ENCODE measurements at places on chromosomes 2 and 18.

DNA sequence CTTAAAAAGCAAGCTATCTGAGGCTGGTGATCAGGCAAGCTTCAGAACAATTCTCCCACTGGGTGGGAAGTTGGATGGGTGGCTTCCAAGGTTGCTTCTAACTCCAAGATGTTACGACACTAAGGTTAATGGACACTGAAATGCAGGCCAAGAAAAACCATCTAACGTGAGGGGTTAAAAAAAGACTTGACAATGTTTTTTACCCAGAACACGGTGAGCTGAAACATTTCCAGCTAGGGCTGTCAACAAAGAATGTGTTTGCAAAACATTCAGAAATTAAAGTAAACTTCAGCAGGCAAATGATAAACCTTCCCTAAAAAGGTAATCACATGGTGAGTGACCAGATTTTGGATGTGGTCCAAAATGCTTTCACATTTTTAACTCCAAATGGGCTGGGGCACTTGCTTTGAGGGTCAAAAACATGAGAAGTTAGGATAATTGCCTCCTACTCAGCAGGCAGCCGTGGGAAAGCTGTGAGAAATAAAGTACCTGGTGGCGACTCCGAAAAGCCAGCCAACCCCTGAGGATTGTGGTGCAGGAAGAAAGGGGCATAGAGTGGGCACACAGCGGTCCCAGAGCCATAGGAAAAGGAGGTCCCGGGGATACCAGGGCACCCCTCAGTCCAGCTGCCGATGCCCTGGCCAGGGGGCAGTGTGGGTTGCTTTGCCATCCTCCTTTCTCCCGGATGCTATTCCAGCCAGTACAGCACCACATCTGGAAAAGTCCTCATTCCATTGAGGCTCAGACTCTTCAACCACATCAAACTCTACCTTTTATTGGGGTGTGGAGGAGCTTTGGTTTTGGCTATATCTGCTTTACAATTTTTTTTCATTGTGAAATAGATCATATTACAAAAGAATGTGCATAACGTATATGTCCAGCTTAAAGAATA lies 90.0 kb upstream of the ATL2 start:
- no peak for DNase-seq

- no peak for DNase-seq
These were observed 78.2 kb downstream of the CELF4 start for GRCh38 chr18:37487400-37487867.

DNA sequence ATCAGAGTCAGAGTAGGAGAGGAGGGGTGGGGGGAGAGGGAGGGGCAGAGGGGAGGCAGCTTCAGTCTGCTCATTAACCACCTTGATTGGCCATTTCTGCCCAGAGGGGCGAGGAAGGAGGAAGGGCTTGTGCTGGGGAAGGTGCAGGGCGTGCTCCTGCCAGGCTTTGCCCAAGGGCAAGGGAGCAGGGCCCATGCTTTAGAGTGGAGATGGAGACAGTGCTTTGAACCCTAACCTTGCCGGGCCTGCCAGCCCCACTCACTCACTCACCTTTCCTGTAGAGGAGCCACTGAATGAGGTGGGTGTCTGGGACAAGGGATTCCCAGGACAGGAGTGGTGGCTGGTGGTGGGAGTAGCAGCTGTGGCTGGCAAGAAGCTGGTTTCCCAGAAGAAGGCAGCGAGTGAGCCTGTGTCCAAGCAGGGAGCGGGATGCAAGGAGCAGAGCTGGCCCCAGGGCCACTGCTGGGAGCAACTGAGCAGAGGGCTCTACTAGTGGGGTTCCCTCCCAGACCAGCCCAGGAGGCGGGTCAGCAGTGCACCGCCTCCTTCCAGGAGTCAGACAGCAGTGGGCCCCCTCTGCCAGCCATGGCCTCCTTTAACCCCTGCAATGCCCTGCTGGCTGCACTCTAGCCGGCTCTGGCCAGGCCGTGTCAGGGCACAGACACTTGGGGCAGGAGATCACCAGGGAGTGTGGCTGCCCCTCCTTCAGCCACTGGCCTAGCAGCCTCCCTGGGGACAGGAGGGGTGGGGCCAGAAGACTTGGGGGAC lies 3.6 kb upstream of the RUFY4 start:
- DNase-seq = no peak

DNA sequence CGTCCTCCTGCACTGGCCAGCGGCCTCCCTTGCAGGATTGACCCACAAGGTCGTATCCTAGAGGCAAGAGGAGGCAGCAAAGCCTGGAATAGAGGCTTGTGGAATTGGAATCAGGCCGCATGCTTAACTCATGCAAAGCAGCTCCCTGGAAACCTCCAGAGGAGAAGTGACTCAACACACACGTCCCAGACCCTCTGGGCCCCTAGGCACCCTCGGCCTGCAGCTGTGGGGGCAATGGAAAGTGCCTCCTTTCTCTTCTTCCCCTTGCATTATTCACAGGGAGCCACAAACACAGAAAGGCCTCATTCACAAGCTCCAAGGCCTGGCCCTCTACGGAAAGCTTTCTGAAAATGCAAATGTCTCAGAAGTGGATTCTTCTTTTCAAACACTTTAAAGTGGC lies 19.6 kb downstream of the SPATA3 start:
- no peak for DNase-seq

- DNase-seq = no peak
These were observed 18.8 kb downstream of the COQ10B start for GRCh38 chr2:197472166-197472565.

- DNase-seq = no peak
These were observed 155.8 kb downstream of the COL6A3 start for GRCh38 chr2:237258116-237258515.

DNA sequence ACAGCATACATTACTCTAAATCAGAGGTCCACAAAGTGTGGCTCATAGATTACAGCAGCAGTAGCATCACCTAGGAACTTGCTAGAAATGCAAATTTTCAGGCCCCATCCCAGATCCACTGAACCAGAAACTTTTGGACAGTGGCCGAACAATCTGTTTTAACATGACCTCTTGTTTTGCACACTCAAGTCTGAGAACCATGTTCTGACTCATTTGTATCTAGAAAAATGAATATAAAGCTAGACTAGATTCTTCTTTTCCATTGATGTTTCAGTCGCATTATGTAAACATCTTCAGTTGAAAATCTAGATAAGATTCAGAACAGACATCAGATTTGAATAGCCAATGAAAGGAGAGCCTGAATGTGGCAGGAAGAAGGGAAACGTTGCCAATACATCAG lies 608.8 kb downstream of the LRP1B start:
- DNase-seq = peak; percentile 71

DNA sequence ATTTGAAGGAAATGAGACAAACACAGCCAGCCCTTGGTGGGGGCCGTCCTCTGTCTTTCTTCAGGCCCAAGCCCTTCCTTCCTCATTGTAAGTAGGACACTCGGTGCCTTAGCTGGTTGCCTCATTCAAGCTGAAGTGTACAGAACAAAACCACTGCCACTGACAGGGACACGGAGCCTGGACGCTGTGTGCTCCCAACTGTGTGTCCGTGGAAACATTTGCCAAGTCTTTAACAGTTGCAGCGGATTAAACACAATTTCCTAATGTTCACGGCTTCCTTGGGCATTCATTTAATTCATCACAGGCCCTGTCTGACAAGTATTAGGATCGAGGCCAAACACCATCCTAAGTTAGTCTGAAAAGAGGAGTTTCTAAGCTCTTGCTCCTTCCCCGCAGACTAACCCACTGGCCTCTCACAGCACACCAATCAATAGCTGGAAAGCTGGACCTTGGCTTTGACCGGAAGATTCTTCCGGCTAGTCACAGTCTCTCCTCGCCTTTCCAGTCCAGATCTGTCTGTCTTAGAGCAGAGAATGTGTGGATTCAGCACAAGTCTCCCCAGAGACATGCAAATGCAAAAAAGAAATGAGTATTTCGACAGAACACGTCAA lies 68.7 kb upstream of the ACSL3 start:
- no peak for DNase-seq

- DNase-seq = no peak
These were observed 126.6 kb downstream of the UBE2E3 start for GRCh38 chr2:181106789-181107627.

DNA sequence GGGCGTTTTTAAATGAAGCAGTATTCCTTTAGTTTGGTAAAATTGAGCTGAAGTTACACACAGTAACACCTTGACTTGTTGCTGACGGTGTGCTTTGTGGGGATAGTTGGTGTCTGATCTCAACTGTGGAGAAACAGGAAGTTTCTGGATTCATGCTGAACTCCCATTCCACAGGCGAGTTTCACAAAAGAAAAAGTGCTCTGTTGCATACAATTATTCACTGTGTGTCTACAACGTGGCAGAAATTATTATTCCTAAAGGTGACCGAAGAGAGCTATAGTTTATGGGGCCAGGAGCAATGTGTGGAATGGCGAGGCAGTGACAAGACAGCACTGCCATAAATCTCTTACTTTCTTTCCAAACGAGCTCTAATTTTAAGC lies 463 bp upstream of the CABYR start:
- DNase-seq = no peak

DNA sequence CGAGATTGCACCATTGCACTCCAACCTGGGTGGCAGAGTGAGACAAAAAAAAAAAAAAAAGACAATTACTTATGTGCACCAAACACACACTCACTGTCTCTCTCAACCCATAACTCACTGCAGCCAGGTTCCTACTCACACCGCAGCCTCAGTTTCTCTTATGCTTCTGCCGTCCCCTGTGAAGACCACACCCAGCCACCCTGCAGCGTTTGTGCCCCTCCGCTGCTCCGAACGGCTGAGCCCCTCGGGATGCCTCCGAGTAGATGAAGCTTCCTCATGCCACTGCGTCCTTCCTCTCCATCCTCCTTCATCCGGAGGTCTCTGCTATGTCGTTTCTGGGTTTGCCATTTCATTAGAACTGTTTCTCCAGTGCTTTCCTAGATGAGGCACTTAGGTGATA lies 160.1 kb downstream of the TWIST2 start:
- no peak for DNase-seq

GRCh38 chr18:46352520-46353250 lies 248.5 kb downstream of the HAUS1 start:
- DNase-seq = no peak

DNA sequence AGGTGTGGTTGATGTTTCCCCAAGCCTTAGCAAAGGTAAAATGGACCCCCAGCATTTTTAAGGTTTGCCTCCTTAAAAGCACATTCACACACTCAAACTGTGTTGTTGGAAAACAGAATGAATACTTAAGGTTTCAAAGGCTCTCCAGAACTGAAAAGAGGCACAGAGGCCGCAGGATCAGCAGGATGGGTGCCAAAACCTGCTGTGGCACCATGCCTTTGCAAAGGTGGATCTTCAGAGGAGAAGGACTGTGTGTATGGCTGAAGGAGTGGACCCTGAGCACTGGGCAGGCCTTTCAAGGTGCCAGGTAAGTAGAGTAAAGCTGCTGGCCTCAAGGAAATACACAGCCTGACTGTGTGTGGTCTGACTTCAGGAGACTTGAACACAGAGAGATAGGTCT lies 127.3 kb downstream of the XRCC5 start:
- DNase-seq = no peak

- DNase-seq = no peak
These were observed 50.0 kb downstream of the TGIF1 start for GRCh38 chr18:3500016-3500415.

GRCh38 chr2:161796192-161796591 lies 172.0 kb downstream of the SLC4A10 start:
- DNase-seq = peak; percentile 46

DNA sequence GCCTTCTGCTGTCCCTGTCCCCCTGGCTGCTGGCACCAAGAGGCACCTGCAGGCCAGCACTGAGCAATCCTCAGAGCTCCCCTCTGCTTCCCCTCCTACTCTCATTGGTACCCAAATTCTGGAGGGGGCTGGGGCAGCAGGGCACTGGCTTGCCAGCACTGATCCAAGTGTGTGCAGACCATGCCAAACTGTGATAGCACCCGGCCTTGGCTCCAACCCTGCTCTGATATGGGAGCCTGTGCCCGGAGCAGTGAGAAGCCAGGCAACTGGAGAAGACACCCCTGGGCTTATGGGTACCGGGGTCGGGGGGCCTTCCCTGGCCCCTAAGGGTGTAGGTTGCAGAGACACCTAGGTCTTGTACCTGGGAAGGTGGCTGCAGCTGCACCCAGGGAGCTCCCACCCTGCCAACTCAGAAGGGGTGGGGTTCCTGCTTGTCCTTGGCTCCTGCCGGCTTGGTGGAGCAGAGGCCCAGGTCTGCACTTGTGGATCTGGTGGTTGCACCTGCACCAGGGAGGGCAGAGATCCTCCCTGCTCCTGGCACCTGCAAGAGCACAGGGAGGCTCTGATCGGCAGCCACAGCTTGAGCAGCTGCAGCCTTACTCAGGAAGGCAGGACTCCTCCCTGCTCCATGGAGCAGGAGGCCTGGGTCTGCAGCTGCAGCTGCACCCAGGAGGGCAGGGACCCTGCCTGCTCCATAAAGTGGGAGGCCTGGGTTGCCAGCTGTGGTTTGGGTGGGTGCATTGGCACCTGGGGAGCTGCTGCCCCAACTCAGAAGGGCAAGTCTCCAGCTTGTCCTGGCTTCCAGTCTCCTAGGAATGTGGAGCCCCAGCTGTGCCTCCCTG lies 96.3 kb downstream of the BCL2L11 start:
- no peak for DNase-seq

GRCh38 chr2:103615611-103616105 lies 853.8 kb downstream of the TMEM182 start:
- no peak for DNase-seq

GRCh38 chr2:164714471-164714870 lies 93.2 kb upstream of the GRB14 start:
- DNase-seq = no peak

DNA sequence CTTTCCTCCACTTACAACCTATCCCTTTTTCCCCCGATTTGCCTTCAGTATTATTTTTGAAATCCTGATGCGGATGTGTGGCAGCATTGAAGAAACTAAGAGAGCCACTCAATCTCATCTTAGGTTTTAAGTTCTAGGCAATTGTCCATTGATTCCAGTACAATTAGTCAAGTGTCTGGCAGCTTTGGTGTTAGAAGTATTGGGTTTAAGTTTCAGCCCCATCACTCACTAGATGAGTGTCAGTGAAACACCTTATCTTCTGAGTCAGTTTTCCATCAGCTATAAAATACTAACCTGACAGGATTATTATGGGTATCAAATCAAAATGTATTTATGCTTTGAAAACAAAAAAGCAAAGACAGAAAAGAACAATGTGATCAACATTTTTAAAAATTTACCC lies 16.8 kb upstream of the CUL3 start:
- DNase-seq = no peak

GRCh38 chr2:36388472-36388871 lies 32.9 kb downstream of the CRIM1 start:
- no peak for DNase-seq

DNA sequence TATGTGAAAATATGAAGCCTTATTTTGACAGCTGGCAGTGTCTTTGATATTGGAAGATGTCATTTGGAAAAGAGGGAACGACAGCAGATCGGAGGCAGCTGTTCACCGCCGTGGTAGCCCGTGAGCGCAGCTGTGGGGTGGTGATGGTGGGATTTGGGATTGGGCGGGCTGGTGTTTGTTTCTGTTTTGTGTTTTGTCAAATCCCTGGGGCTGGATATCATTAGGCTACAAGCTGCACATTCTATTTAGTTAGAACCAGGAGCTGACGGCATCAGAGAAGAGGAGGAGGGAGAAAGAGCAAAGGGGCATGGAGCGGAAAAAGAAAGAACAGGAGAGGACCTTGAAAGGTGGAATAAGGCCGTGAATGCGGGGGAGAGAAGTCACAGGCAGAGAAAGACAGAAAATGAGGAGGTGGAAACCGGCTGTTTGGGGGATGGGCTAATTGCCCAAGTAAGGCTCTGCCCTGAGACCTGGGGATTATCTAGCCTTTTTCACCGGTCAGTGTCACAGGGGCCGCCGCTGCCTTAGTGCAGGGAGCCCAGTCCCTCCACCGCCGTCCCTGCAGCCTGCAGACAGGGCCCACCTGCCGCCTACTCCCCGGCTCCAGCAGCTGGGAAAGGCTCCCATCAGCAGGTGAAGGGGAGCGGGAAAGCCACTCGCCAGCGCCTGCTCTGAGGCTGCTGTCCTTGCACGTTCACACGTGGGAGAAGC lies 88.0 kb downstream of the ZCCHC2 start:
- DNase-seq = no peak

Measured in NCI-H446 (cell line).